Pancreas (tissue), 10 donors: ENCODE measurements at places on chromosomes 11 and 22.
A peak's percentile ranks its signal among the peaks of the same experiment; 100 is the strongest.

- peak; percentile 87 for DNase-seq
These were observed 9.5 kb downstream of the IRF7 start for GRCh38 chr11:606245-606644.

DNA sequence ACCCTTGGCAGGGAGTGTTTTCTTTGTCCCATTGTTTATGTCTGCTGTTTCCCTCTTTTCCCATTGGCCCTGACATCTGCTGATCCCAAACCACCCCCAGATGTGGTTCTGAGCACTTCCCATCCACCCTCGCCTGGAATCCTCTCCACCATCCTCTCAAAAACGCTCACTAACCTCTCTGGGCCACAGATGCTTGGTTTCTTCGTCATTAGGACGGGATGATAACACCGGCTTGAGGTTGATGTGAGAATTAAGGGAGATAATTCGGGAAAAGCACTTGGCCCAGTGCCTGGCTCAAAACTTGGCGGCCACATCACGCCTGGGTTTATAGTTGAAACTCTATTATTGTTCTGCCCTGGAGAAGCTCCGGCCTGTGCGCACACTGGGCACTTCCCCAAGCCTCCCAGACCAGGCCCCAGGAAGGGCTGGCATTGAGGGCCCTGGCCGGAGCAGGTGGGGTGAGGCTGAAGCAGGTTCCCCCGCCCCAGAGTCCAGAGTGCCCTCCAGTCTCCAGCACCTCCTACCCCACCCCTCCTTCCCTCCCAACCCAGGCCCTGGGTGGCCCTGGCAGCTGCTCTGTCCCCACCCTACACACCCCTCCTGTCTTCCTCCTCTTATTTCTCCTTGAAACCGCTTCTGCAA is 63.7 kb downstream of the CYTH4 start:
- DNase-seq, result no peak

- no peak for DNase-seq
These were observed 47.9 kb downstream of the PACSIN2 start for GRCh38 chr22:42967005-42967404.

DNA sequence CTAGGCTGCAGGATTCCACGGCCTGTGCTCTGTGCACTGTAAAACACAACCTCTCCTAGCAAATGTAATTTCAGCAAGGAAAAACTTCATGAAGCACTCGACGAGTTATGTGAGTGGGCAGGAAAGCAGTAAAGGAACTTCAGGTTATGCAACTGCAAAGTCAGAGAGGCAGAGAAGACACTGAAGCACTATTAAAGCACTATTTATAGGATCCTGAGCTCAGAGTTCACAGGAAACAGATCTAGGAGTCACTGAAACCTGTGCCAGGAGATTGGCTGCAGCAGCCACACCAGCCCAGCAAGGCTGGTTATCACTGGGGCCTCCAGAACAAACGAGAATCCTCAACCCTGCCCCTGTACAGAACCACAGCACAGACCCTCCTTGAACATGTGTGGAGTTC is 2.5 kb downstream of the SMIM35 start:
- DNase-seq, result no peak

DNA sequence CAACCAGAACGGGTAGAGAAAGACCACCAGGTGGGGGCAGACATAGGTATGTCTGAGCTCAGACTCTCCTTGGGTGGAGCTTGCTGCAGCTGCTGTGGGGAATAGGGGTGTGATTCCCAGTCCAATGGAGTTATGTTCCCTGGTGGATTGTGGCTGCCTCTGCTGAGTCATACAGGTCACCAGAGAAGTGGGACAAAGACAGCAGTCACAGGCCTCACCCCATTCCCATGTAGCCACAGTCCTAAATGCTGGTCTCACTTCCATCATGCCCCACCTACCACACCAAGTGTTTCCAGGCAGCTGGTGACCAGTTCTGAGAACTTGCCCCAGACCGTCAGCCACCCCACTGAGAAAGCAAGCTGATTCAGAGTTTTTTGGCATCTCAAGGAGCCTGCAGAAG is 17.5 kb downstream of the OR52E5 start:
- DNase-seq, result no peak

DNA sequence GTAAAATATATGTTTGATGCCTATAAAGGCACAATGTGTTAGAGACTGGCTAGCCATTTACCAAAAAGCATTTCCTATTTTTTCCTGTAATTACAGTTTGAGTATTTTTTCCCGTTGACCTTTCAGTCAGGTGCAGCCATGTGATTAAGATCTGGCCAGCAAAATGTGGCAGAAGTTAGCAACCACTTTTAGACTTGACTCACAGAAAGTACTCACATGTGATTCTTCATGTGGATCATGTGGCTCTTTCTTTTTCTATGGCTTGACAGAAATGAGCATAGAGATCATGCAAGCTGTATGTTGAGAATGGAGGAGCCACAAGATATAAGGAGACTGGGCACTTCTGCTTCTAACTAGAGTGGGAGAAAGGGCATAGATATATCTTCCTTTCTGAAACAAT is 27.3 kb upstream of the RAB38 start:
- no peak for DNase-seq

GRCh38 chr22:33803371-33804282 is 116.6 kb downstream of the LARGE1 start:
- DNase-seq, result no peak

DNA sequence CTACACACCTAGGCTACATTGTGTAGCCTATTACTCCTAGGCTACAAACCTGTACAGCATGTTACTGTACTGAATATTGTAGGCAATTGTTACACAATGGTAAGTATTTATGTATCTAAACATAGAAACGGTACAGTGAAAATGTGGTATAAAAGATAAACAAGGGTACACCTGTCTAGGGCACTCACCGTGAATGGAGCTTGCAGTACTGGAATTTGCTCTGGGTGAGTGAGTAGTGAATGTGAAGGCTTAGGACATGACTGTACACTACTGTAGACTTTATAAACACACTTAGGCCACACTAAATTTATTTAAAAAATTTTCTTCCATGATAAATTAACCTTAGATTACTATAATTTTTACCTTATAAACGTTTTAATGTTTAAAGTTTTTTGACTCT is 171.7 kb upstream of the NCAM1 start:
- DNase-seq, result no peak

GRCh38 chr22:35538801-35539321 is 1.8 kb upstream of the RASD2 start:
- peak; percentile 68 for DNase-seq

DNA sequence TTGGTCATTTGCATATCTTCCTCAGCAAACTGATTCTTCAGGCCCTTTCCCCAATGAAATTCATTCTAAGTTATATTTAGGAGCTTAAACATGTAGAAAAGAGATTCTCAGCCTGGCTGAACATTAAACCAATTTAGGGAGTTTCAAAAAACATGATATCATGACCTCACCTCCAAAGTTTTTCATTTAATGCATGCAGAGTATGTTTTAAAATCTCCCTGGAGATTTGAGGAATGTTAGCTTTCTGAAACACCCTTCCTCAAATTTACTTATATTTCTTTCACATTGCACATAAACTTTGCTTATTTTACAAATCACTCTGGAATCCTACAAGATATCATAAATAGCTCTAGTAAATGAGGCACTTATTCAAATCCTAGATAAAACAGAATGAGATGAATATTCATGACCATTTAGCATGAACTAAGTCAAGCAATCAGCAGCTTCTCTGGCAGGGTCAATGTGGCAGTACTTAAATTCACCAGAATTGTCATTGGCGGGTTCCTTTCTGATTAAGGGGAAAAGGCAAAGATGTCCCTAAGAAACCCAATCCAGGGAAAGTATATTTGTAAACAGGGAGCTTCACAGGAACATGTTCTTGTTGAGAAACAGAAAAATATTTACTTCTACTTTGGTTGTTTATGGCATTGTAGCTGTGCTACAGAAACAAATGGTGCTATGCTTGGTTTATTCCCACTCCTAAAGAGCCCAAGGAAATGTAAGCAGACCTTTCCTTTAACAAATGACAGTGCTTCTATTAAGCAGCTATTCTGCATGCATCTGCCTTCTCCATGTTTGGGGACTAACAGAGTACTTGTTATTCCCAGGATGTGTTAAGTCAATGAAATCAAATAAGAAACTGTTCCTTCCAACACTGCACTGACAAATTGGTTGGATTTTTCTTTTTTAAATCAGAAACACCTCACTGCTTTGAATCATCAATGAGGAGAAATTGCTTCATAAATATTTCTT is 162.3 kb downstream of the C11orf87 start:
- DNase-seq, result no peak

DNA sequence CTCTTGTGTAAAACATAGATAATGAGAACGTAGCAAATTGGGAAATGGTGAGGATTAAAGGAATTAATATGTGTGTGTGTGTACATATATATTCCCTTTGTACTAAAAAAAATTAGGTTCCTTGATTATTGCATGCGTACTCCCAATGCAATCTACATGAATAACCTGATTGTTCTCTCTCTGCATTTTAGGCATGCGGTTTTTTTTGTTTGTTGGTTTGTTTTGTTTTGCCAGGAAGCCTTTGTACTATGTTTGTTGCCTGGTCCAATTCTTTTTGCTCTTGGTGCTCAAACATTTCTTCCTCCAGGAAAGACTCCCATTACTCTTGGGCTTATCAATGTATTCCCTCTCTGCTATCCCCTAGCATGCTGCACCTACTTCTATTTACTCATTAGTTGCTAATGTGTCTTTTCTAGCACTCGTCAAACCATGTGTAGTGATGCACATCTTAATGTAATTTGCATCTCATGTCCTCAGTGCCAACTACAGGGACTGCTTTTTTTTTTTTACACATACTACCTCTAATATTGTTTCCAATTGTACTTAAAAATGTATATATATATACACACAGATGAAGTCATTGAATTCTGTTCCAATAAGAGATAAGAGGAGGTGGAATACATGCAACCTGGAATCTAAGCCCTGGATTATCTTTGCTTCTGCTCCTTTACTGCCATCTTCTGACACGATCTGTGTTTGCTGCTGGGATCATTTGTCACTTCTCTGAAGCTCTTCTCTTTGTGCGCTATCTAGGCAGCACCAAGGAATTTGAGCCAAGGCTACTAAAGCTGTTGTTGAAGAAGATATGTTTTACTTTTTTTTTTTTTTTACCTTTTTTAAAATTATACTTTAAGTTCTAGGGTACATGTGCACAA is 197.2 kb upstream of the ANO3 start:
- DNase-seq, result no peak

- DNase-seq, result no peak
These were observed 170.0 kb downstream of the NCAM1 start for GRCh38 chr11:113131036-113131775.

DNA sequence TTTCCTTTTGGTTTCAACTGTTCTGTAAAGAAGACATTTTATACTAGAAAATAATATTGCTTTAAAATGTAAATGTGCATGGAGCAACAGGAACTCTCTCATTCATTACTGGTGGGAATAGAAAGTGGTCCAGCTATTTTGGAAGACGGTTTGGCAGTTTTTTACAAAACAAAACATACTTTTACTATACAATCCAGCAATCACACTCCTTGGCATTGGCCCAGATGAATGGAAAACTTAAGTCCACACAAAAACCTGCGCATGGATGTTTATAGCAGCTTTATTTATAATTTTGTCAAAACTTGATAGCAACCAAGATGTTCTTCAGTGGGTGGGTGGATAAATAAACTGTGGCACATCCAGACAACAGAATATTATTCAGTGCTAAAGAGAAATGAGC is 49.9 kb upstream of the SEPTIN5 start:
- no peak for DNase-seq

GRCh38 chr22:38628444-38628843 is 27.7 kb downstream of the FAM227A start:
- DNase-seq, result no peak

GRCh38 chr11:9525116-9525515 is 48.4 kb upstream of the WEE1 start:
- DNase-seq, result no peak

- DNase-seq, result no peak
These were observed 1.1 kb upstream of the RAC2 start for GRCh38 chr22:37244922-37245722.

DNA sequence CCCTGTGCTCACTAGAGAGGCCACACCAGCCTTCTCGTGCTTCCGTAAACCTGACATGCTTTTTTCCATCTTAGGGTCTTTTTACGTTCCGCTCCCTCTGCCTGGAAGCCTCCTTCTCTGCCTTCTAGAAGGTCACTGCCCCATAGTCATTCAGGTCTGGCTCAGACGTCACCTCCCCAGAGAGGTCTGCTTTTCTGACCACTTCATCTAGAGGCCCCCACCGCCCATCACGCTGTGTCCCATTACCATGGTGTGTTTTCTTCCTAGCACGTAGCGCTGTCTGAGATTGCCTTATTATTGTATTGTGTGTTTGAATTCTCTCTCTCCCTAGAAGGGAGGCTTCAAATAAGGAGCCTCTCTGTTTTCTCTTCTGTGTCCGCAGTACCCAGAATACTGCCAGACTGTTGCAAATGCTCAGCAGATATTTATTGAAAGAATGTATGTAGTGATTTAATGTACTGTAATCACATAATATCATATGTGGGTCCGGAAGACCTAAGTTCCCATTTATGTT is 10.0 kb downstream of the TAB1 start:
- DNase-seq, result no peak

DNA sequence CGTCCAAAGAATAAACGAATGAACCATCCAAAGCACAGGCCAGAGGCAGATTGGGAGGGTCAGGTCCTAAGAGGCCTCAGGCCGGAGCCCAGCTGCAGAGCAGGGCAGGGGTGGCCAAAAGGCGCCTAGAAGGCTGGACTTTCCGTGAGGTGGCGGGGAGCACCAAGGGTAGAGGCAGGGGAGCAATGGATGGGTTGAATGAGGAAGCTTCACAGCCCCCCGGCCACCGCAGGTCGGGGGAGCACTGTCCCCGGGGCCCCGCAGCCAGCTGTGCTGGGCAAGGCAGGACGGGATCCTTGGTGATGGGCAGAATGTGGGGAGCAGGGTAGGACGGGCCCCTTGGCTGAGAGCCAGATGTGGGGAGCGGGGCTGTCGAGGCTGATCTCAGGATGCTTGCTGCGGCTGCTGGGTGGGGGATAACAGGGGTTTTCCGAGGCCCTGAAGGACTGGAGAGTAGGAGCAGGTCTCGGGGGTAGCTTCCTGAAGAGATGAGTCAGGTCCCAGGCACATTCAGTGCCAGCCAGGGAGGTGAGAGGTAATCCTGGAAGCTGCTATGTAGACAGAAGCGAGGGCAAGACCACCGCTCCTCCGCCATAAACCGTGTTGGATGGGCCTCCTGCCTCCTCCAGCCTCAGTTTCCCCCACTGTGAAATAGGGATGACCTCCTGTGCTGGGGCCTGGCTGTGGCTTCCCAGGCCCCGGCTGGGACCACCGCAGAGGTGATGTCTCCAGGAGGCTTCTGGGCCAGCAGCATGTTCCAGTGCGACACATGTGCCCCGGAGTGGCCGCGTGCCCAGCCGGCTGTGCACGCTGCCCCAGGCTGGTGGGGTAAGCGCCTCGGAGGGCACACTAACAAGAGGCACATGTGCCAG is 34.6 kb upstream of the KCNQ1OT1 start:
- DNase-seq, result peak; percentile 70

DNA sequence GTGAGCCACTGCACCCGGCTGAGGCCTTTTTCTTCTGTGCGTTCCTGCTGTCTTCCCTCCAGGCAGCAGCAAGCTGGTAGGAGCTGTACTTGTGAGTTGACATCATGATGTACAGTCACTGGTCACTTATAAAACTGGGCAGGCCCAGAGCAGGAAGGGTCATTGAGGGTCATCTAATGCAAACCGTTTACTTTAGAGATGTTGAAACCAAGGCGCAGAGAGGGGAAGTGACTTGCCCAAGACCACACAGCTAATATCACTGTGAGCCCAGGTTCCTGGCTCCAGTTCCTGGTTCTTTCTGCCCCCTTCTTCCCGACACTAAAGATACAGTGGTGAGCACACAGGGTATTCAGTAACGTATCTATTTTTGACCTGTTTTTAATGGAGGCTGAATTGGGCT is 27.3 kb downstream of the PTPRJ start:
- DNase-seq, result no peak
